GM04503 (cell line): ENCODE measurements at places on chromosomes 5 and 9.

- no peak for DNase-seq
Measured at GRCh38 chr9:36152741-36153438, 16.3 kb upstream of the CCIN start.

- DNase-seq = no peak
Measured at GRCh38 chr5:81708889-81709288, 42.0 kb downstream of the SSBP2 start.

DNA sequence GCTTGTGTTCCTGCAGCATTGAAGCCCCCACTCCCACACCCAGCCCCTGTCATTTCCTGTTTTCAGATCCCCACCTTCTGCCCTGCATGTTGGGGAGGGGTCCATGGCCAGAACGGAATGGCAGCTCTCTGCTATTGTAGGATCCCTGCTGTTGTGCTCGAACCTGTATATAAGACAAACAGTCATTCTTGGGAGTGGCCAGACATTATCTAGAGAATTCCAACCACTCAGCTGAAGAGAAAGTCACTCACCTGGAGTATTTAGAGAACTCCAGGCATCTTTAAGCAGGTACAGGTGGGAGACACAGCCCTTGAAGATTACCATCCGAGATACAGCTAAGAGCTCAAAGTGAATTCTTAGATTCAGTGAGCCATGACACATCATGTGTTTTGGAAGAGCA, 96.1 kb downstream of the C9orf152 start:
- DNase-seq = no peak

- DNase-seq = no peak
Measured at GRCh38 chr5:135600152-135600570, 21.4 kb upstream of the CXCL14 start.

DNA sequence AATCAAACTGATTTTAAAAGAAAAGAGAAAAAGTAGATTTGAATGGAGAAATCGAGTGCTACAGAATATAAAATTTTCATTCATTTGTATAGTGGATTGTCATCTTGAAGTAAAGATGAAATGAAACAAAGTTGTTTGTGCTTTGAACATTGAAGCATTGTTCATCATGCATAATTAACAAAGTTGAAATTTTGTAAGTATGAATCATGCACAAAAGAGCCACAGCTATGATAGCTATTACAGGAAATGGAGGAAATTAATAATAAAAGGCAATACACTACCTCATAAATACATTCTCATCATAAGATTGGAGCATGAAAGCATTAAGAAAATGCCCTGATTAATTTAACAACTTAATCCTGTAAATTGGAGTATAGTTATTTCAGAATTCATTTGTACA, 153.4 kb upstream of the TLX3 start:
- DNase-seq = no peak

DNA sequence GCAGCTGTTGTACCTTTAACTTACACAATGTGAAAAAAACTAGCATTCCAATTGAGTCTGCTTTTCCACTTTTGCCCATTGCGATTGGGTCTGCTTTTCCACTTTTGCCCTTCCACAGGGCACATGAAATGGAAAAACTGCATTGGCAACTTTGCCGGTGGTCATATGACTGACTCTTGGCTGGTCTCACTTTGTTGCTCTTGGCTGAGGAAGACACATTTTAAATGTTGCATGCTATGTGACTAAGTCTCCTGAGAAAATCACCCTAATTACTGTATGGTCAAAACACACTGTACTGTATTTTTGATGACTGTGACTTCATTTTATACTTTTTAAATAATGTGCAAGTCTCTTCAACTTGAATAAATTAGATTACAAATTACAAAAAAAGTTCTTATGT, 1.6 kb upstream of the OXCT1 start:
- DNase-seq = peak; percentile 34

GRCh38 chr5:143229896-143230675, 173.4 kb downstream of the NR3C1 start:
- DNase-seq = peak; percentile 47

GRCh38 chr5:81558188-81558587, 164.3 kb upstream of the ACOT12 start:
- DNase-seq = no peak

GRCh38 chr9:135474915-135475314, 4.7 kb upstream of the PPP1R26 start:
- DNase-seq = no peak

GRCh38 chr5:1411099-1411498, 34.1 kb downstream of the SLC6A3 start:
- DNase-seq = no peak

GRCh38 chr5:150665044-150665443, 4.0 kb downstream of the MYOZ3 start:
- DNase-seq = no peak

- no peak for DNase-seq
Measured at GRCh38 chr9:135033487-135033886, 54.0 kb upstream of the OLFM1 start.
